ENCODE measurements at places on chromosomes 2 and 18.

DNA sequence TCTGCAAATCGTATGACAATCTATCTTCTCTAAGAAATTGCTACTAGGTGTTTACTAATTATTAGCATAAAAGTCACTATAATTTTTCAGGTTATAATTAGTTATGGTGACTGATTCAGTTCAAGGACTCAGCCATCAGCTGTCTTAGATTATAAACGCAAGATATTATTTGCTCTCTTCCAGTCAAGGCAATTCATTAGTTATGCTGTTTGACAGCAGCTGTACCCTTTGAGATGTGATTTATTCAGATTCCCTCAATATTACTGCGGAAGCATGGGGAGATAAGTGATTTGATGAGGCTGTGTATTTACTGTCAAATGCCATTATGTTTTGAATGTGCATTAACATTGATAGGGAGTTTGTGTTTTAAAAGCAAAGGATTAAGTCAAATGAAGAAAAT is 558.9 kb upstream of the FSIP2 start:
- DNase-seq: no peak

DNA sequence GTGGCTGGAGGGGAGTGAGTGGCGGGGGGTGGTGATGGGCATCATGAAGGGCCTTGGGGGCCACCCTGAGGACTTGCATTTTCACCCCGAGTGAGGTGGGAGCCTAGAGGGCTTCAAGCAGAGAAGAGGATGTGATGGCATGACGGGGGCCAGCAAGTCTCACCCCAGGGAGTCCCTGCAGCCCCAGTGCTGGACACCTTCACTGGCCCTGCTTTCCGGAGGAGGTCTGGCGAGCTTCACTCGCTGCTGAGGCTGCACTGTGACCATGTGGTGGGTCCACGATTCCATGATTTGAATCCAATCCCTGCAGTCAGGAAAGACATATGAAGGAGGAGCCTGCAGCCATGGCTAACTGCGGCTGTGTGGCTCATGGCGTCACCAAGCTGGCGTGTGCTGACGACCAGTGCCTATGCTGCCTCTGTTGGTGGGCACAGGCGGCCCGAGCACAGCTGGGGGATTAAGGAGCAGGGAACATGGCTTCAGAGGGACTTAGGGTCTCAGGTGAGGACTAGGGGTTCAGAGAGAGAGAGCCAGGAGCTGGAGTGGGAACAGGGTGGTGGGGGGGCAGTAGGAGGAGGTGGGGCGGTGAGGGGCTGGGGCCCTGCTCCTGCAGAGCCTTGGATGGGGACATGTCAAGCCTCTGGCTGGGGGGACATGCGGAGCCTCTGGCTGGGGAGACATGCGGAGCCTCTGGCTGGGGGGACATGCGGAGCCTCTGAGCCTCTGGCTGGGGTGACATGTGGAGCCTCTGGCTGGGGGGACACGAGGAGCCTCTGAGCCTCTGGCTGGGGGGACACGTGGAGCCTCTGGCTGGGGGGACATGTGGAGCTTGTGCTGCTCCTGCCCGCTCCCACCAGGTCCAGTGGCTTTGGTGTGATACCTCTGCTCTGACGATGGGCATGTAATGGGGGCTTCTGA is 3.6 kb downstream of the ZAP70 start:
- no peak for DNase-seq

- no peak for DNase-seq
These were observed 47.5 kb upstream of the ATIC start for GRCh38 chr2:215264374-215264773.

- no peak for DNase-seq
These were observed 56.5 kb upstream of the ERBB4 start for GRCh38 chr2:212595036-212595654.

GRCh38 chr2:162887902-162888301 is 49.3 kb upstream of the KCNH7 start:
- no peak for DNase-seq

GRCh38 chr2:186422226-186422625 is 63.8 kb upstream of the ZC3H15 start:
- DNase-seq: no peak

GRCh38 chr2:101806701-101807100 is 109.2 kb downstream of the MAP4K4 start:
- no peak for DNase-seq

Measured in CD14-positive monocyte (primary cell).